ENCODE measurements at places on chromosomes 11 and 22. TPM values are rescaled to one million over a fixed set of nuclear protein-coding genes. Genes with fewer than 3 reads are reported as not detected.

Gene INS
- not detected for polyA plus RNA-seq

Gene LDLRAD3
- polyA plus RNA-seq: 3.5 TPM

Gene MMP27
- polyA plus RNA-seq: not detected

Gene OR5D16
- polyA plus RNA-seq: not detected

Gene TRIM51
- not detected for polyA plus RNA-seq

Gene BBS1
- polyA plus RNA-seq: 69.5 TPM

Gene DGAT2
- 4.3 TPM for polyA plus RNA-seq

Gene MS4A1
- not detected for polyA plus RNA-seq

Gene TRPC6
- 0.30 TPM for polyA plus RNA-seq

Gene TMEM191B
- 41.5 TPM for polyA plus RNA-seq

Gene NXPE2
- 0.20 TPM for polyA plus RNA-seq

Gene LGALS1
- polyA plus RNA-seq: not detected

Gene MS4A12
- polyA plus RNA-seq: not detected

Gene CCDC34
- polyA plus RNA-seq: 13.3 TPM

Gene FGF4
- polyA plus RNA-seq: not detected

Gene POU2AF1
- polyA plus RNA-seq: not detected

Gene ZDHHC5
- polyA plus RNA-seq: 15.8 TPM

Gene NAALAD2
- 23.4 TPM for polyA plus RNA-seq

Gene ZNF215
- polyA plus RNA-seq: 0.38 TPM

Gene NPTXR
- polyA plus RNA-seq: 17.0 TPM

Gene OR51I1
- polyA plus RNA-seq: not detected

Gene OR2D2
- not detected for polyA plus RNA-seq

Gene OR52E1
- not detected for polyA plus RNA-seq
